ENCODE measurements at places on chromosomes 1 and 21. TPM values are rescaled to one million over a fixed set of nuclear protein-coding genes. Genes with fewer than 3 reads are reported as not detected.

- peaks cover 14% of the 10 kb centered on the region for H3K4me1 ChIP-seq
- no peak overlapping the region for H3K4me3 ChIP-seq
- H3K27ac ChIP-seq = no peak overlapping the region
- H3K36me3 ChIP-seq = no peaks in the 10 kb centered on the region
Measured at GRCh38 chr1:56573311-56573710, 6.1 kb downstream of the PLPP3 start.

GRCh38 chr1:216890871-216891270 is 167.6 kb upstream of the ESRRG start:
- no peaks in the 10 kb centered on the region for H3K27me3 ChIP-seq
- no peak overlapping the region for H3K4me3 ChIP-seq
- H3K36me3 ChIP-seq = no peaks in the 10 kb centered on the region
- DNase-seq = no peak
- H3K4me1 ChIP-seq = no peaks in the 10 kb centered on the region

- DNase-seq = peak; percentile 53
- H3K27me3 ChIP-seq = no peaks in the 10 kb centered on the region
- H3K36me3 ChIP-seq = no peaks in the 10 kb centered on the region
- H3K4me3 ChIP-seq = no peak overlapping the region
- H3K4me1 ChIP-seq = peaks cover 30% of the 10 kb centered on the region
Measured at GRCh38 chr1:234899041-234899729, 229.5 kb downstream of the TOMM20 start.

The C1QTNF12 gene
- total RNA-seq = 3.9 TPM

- peaks cover 44% of the 10 kb centered on the region for H3K27me3 ChIP-seq
- no peaks in the 10 kb centered on the region for H3K4me1 ChIP-seq
- no peak overlapping the region for H3K4me3 ChIP-seq
- no peak overlapping the region for H3K27ac ChIP-seq
Measured at GRCh38 chr1:47983691-47984090, 13.5 kb downstream of the TRABD2B start.

DNA sequence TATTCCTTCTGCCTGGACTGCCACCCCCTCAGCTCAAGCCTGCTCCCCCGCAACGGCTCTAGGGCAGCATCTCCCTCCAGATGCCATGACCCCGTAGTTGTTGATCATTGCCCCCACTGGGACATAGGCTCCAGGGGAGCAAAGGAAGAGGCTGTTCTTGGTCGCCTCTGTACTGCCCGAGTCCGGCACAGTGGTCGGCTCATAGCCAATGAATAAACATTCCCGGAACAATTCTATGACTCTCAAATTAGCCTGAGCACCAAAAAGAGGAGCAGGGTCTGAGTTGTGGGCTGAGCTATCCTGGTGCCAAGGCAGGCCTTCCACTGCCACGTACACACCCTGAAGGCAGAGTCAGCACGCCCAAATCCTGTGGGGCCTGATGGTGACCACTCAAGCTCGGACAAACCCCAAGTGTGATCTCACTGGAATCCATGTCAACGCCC is 33.1 kb downstream of the CAPZB start:
- peak overlapping the region; percentile 41 for H3K27ac ChIP-seq
- H3K4me1 ChIP-seq = peaks cover 81% of the 10 kb centered on the region
- DNase-seq = peak; percentile 82

The SIM2 gene
- total RNA-seq = 9.2 TPM

DNA sequence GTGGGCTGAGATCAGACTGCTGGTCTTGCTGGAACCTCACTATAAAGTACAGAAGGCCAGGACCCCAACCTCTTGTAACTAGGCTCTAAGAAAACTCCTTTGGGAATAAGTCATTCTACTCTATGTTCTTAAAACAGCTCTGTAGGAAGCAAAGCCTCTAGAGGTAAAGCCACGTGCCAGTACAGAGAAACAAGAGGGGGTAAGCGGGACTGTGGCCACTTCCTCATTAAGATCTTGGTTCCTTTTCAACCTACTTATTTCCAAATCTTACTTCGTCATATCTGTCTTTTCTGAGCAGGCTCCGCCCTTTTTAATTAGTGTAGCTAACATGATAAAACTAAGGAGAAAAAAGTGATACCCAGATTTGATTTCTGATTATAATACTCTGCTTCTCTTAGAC is 3.8 kb downstream of the NCSTN start:
- H3K4me3 ChIP-seq = no peak overlapping the region
- no peaks in the 10 kb centered on the region for H3K27me3 ChIP-seq
- peaks cover 5% of the 10 kb centered on the region for H3K4me1 ChIP-seq
- H3K36me3 ChIP-seq = peaks cover 39% of the 10 kb centered on the region
- no peak for DNase-seq

DNA sequence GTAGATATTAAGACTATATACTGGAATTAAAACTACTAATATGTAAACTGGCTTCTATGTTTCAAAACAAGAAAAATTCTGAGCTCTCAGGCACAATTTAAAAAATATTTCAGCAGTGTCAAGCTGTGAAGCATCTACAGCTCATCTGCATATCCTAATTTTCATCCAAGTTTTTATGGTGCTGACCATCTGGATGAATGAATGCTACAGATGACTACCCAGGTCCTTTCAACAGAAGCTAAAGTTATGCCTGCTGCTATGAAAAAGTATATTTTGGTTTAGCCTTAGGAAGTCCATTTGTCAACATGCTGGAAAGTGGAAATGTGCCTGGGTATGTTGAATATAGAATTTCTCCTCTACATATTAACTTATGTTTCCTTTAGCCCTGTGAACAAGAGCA is 206.9 kb downstream of the NEGR1 start:
- no peaks in the 10 kb centered on the region for H3K4me1 ChIP-seq
- no peaks in the 10 kb centered on the region for H3K36me3 ChIP-seq
- no peaks in the 10 kb centered on the region for H3K27me3 ChIP-seq
- H3K27ac ChIP-seq = no peak overlapping the region
- no peak overlapping the region for H3K4me3 ChIP-seq

DNA sequence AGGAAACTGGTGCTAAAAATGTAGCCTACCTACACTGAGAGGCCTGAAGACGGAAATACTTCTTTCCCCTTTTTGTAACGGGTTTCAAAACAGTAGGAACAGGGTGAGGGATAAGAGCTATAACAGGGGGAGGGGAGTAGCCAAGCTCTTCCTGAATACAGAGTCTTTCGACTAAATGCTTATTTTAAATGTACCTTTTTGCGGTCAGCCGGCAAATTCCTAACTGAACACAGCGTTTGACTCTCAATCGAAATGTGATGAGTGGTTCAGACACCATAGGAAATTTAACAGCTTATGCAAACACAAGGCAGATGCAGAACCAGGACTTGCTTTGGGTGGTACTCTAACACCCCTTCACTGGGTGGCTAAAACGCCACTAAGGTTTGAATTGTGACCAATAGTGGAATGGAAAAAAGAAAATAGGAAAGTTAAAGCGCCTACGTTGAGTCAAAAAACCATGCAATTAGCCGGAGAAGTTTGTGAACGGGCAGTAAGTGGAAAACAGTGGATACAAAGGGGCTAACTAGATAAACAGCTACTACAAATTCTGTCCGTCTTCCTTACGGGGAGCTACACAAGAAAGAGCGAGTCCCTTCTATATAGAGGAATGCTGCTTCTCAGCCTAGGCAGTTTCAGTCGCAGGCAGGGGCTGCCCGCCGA is 1.7 kb downstream of the EGLN1 start:
- H3K4me1 ChIP-seq = peaks cover 20% of the 10 kb centered on the region
- H3K4me3 ChIP-seq = peak overlapping the region; percentile 92
- peak; percentile 39 for DNase-seq
- H3K27me3 ChIP-seq = no peaks in the 10 kb centered on the region
- peak overlapping the region; percentile 81 for H3K27ac ChIP-seq
- peaks cover 2% of the 10 kb centered on the region for H3K36me3 ChIP-seq

- no peaks in the 10 kb centered on the region for H3K4me1 ChIP-seq
- no peak overlapping the region for H3K4me3 ChIP-seq
- no peaks in the 10 kb centered on the region for H3K27me3 ChIP-seq
Measured at GRCh38 chr1:68521286-68521685, 24.4 kb upstream of the DEPDC1 start.

DNA sequence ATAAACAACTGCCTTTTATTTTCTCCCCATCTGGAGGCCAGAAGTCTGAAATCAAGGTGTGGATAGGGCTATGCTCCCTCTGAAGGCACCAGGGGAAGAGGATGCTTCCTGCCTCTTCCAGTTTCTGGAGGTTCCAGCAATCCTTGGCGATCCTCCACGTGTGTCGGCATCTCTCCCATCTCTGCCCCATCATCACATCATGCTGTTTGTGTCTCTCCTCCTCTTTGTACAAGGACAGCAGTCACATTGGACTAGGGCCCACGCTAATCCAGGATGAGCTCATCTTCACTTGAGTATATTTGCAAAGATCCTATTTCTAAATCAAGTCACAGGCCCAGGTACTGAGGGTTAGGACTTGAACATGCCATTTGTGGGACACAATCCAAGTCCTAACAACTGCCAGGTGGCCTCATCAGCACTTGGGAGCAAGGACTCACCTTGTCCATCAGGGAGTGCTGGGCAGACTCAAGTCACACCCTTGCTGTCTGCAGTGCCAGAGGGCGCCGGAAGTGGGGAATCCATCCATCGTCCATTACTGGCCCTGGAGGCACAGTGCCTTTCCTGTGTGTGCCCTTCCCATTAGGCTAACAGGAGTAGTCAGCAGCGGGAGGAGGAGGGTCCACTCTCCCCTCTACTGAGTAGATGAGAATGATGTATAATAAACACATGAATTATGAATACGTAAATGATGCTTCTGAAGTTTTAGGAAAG is 185.4 kb upstream of the AJAP1 start:
- no peaks in the 10 kb centered on the region for H3K4me1 ChIP-seq
- H3K27ac ChIP-seq = no peak overlapping the region
- H3K27me3 ChIP-seq = no peaks in the 10 kb centered on the region
- H3K4me3 ChIP-seq = no peak overlapping the region

The MAP10 gene
- 2.5 TPM for total RNA-seq

The RHBDL2 gene
- total RNA-seq = not detected

DNA sequence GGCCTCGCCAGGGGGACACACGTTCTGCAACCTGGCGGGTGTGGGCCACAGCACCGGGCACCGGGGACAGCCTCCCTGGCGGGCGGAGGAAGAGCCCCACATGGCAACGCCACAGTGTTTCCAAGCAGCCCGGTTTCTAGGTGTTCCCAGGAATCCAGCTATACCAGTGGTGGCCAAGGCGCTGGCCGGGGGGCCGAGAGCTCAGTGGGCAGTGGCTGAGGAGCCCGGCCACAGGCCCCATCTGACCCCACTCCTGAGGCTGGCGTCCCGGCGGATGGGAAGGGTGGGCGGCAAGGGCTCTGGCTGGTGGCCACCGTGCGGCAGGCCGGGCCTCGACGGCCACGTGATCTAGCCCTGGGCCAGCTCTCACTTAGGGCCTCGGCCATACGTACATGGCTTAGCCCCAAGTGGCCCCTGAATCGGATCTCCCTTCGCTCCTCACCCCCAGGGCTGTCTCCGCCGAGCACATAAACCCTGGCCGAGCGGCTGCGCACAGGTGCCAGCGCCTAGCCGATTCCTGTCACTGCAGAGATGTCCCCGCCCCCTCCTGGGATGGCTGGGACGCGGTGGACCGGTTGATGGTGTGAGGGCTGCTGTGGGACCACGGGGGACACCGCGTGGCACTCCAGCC is 68.7 kb downstream of the MORN1 start:
- H3K4me3 ChIP-seq = no peak overlapping the region
- H3K27me3 ChIP-seq = no peaks in the 10 kb centered on the region
- H3K36me3 ChIP-seq = no peaks in the 10 kb centered on the region
- H3K4me1 ChIP-seq = peaks cover 23% of the 10 kb centered on the region
